DND-41 (cell line): ENCODE measurements at places on chromosomes 2 and 18.
A peak's percentile ranks its signal among the peaks of the same experiment; 100 is the strongest.

DNA sequence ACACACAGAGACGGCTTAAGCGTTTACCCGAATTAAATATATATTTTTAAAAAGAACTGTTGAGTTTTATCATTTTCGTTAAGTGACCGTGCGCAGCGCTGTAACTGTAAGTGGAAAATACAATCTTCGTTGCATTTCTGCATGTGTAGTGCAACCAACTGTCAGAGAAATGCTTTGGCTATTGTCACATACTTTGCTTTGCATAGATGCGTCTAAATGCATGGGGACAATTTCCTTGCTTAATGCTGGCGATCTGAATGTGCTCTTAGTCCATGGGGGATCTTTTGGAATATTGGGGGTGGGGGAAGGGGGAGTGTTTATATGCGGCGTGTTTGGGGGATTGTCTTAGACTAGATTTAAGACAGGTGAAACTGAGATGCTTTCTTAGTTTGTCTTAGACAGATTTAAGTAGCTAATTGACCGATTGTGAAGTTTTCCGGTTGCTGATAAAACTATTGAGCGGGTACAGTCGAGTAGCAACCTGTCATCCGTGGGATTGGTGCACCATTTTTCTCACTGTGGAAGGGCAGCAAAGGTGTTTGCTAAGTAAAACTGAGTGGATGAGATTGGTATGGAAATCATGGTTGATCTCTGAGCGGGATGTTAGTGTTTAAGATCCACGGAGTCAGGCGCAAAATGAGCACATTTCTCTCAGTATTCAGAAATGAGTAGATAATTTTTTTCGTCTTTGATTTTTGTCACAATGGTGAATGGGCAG lies 476 bp downstream of the VSNL1 start:
- DNase-seq, result no peak

- DNase-seq, result no peak
Observed at GRCh38 chr2:197487385-197487784, 12.3 kb downstream of the HSPD1 start.

DNA sequence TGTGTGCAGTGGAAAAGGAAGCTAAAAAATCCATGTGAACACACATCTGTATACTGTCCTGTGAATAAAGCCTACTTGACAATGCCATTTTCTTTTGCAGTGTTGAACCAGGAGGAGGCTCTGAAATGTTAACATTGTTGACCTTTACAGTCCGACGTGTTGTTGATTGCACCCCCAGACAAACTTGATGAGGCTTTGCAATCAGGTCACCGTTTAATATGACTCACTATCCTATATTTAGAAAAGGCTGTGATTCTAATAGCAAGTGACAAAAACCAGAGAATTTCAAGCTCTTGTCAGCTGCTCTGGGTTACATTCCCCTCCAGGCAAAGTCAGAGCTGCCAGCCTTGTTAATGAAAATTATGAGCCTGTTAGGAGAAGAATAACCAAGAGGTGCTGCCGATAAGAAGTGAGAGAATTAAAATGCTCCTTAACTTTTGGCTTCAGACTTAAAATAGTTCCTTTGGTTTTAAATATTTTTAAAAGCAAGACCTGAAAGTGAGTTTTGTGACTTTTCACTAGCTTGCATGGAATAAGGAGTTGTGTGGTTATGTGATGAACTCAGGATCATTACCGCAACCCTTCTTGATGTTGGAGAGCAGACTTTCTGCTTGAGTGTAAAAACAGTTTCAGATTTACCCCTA lies 162.1 kb downstream of the QPCT start:
- DNase-seq, result no peak

GRCh38 chr18:3984163-3984757 lies 470.8 kb downstream of the DLGAP1 start:
- DNase-seq, result no peak

GRCh38 chr2:241849616-241850543 lies 8.8 kb downstream of the PDCD1 start:
- DNase-seq, result no peak

GRCh38 chr2:220071696-220072095 lies 444.3 kb downstream of the SLC4A3 start:
- DNase-seq, result no peak

- DNase-seq, result no peak
Observed at GRCh38 chr2:2166881-2167280, 164.2 kb downstream of the MYT1L start.

DNA sequence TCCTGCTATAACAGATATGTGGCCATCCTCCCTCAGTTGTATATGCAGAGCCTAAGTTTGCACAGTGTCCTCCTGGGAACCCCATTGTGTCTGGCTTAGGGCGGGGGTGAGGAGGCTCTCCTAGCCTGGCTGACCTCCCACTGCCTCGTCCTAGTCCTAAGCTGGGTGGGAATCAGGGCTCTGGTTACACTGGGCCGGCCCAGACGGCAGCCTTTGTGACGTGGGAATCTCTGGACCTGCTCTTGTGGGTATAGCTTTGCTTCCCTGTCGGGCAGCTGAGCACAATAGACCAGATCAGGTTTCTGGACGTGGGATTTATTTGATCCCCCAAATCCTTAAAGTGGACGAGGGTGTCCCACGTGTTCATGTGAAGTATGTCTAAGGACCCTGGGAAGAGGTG lies 2.9 kb downstream of the ACKR3 start:
- no peak for DNase-seq

DNA sequence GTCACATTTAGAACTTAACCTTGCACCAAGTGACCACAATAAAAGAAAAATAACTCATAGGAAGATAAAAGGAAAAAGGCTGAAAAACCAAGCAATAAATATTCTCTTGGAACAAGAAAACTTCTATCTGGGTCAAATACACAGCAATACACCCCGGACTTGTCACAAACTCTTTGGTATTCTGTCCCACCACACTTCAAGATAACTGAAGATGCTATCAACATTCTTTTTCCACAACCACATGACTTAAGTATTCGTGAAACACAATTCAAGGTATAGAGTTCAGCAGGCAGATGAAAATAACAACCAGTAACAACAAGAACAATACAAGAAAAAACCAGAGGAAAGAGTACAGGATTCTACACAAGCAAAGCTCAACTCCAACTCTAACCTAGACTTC lies 18.0 kb downstream of the MBD2 start:
- DNase-seq, result no peak

GRCh38 chr18:58177896-58178470 lies 134.0 kb downstream of the NEDD4L start:
- no peak for DNase-seq

DNA sequence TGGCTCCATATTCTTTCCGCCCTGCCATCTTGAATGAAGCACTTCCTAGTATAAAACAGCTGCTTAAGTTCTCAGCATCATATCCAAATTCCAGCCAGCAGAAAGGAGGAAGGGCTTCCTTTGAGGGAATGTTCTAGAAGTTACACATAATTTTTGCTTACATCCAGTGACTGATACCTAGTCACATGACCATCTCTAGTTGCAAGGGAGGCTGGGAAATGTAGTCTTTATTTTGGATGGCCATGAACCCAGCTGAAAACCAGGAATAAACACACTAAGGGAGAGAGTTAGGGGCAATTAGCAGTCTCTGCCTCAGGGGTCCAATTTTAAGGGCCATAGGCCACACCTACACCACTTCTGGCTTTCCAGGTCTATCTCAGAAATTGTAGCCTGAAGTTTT lies 57.8 kb upstream of the LMAN1 start:
- DNase-seq, result no peak

GRCh38 chr2:146143971-146144370 lies 1624.1 kb upstream of the ZEB2 start:
- DNase-seq, result no peak

- peak; percentile 17 for DNase-seq
Observed at GRCh38 chr2:235793163-235793752, 299.4 kb downstream of the AGAP1 start.

DNA sequence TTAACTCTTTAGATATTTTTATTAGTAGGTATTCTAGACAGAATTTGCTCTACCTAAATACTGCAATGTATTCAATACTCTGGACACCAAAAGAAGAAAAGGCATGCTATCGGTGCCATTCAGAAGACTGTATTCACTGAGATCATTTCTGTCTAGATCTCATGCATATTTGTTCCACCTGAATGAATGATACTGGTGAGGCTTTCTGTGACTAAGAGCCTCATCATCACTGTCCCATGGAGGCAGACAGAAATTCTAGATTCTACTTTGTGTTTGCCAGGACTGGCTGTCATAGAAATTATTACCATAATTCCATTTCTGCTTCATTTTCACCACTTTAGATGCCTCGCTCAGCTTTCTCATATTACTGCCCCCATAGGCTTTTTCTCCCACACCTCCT lies 340.7 kb downstream of the MBD2 start:
- no peak for DNase-seq

DNA sequence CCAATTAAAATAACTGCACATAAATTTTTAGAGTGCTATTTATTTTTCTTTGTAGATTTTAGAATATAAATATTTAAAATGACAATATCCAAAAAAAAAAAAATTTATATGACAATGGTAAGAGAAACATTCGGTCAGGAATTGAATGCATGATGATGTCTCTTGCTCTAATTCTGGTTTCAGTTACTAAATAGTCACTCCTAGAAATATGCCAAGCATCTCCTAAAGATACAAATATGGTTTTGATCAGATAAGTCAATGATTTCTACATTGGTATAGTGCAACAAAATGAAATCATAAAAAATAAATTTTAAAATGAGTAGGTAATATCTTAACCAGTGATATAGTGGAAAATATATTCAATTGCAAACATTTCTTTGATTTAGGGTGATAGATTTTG lies 95.9 kb upstream of the ACKR3 start:
- no peak for DNase-seq

DNA sequence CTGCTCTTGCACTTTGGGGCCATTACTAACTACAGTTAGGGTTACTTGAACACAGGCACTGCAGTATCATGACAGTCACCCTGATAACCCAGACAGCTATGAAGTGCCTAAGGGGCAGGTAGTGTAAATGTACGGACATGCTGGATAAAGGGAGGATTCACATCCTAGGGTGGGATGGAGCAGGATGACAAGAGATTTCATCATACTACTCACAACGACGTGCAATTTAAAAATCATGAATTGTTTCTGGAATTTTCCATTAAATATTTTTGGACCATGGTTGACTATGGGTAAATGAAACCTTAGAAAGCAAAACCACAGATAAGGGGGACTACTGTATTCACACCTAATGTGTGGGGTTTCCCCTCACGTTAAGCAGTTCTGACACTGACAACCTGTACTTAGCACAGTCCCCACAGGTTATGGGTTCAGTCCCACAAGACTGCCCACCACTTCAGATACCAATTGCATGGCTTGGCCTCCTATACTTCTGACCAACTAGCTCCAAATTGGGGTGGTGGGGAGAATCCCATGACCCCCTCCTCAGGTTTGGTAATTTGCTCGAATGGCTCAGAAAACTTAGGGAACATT lies 75.8 kb downstream of the NAT8 start:
- no peak for DNase-seq

DNA sequence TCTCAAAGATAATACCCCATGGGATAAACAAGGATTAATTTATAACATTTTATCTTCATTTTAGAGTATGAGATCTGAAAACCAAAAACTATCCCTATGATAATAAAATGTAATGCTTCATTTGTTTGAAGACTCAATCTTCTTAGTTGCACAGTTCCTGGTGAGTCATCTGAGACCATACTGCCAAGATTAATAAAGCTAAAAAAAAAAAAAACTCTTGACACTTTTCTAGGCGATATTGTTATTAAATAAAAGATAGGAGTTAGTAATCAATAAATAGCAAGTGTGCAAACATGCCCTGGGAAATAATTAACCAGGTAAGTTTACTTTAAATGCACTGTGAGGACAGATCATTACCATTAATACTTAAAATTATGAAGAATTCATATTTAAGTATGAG lies 83.9 kb downstream of the RPE start:
- no peak for DNase-seq

DNA sequence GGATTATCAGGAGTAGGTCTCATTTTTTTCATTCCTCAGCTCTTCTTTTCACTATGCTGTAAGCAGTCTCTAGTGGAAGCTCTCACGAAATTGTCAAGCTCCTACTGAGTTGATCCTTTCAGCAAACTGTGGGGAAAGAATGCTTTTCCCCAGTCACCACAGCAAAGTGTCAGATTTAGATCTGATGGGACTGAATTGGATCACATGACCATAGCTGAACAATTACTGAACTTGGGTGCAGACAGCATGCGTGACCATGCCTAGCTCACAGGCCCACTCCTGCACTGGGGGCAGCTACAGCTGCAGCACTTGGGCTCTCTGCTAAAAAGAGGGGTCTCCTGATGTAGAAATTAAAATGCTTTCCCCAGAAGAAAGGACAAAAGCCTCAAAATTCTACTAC lies 3.1 kb downstream of the ARHGAP15 start:
- DNase-seq, result peak; percentile 53

DNA sequence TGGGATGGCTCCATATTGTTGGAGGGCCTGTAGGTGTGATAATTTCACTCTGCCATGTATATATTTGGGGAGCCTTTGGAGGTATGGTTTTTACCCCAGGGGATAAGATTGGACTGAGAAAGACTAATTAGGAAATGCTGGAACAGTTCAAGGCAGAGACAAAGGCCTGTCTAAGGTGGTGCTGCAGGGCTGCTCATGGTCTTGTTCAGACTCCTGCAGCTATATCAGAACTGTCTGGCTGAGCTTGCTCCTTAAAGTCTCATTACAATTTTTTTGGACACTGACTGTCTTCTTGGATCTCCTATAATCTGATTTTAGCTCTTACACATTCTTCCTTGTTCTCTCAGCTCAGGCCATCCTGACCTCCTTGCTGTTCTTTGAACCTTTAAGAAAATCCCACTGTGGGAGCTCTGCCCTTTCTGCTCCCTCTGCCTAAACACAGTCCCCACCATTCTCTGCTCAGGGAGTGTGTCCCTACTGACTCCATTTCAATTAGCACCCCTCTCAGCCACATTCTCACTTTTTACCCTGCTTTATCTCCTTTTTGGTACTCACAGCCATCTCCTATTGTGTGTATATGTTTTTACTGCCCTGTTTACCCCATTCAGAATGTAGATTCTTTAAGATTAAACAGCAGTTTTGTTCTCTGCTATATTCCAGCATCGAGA lies 468.7 kb upstream of the FANCL start:
- no peak for DNase-seq

GRCh38 chr2:45941531-45942236 lies 290.2 kb downstream of the PRKCE start:
- DNase-seq, result no peak

GRCh38 chr18:42392416-42392815 lies 437.4 kb downstream of the PIK3C3 start:
- no peak for DNase-seq

- DNase-seq, result no peak
Observed at GRCh38 chr2:71532327-71532726, 79.0 kb downstream of the DYSF start.

- no peak for DNase-seq
Observed at GRCh38 chr18:31241900-31242409, 76.0 kb upstream of the DSG1 start.

DNA sequence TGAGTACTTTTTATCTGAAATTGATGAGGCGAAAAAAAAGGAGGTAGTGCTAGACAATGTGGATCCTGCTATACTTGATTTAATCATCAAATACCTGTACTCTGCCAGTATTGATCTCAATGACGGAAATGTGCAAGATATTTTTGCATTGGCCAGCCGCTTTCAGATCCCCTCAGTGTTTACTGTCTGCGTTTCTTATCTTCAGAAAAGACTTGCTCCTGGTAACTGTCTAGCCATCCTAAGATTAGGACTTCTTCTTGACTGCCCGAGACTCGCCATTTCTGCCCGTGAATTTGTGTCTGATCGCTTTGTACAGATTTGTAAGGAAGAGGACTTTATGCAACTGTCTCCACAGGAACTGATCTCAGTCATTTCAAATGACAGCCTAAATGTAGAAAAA lies 453 bp downstream of the KLHL41 start:
- DNase-seq, result no peak

- DNase-seq, result no peak
Observed at GRCh38 chr2:211741966-211742365, 796.6 kb downstream of the ERBB4 start.

- no peak for DNase-seq
Observed at GRCh38 chr2:212901604-212902275, 249.7 kb downstream of the IKZF2 start.
